SJCRH30 (cell line): ENCODE measurements at places on chromosomes 7 and 10.

DNA sequence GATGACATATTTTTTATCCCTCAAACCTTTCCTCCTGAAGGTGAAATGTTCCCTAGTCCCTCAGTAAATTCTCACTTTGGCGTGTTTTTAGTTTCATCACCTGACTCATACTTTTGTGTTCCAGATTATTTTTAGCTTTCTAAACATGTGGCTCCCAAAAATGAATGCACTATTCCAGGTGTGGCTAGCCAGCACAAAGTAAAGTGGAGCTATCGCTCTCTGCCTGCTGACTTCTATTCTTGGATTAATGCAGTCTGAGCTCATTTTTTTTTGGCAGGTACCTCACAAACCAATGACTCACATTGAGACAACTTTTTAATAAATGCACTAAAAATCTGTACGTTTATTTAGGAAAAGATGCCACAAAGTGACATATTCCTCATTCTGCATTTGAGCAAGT, 58.8 kb upstream of the LANCL2 start:
- peaks cover 31% of the 10 kb centered on the region for H3K4me1 ChIP-seq
- no peaks in the 10 kb centered on the region for H3K36me3 ChIP-seq
- no peaks in the 10 kb centered on the region; the same call in 1 of the 2 replicates for H3K27me3 ChIP-seq
- DNase-seq, result no peak
- H3K4me3 ChIP-seq, result no peak overlapping the region
- H3K27ac ChIP-seq, result no peak overlapping the region

DNA sequence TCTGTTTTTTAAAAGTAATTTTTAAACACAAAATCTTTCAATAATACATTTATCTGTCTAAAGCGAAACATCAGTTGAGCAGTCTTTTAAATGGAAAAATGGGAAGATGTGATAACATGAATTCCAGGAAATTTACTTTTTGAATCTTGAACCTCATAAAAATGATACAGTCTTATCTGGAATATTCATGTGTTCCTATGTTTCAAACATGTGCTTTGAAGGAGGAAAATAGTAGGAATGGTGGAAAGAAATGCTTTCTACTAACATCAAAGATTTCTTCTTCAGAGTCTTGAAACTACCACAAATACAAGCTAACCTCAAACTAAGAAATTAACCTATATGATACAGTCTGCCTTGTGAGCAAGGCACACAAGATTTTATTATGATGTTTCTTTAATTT, 317.5 kb upstream of the SEMA3A start:
- DNase-seq, result no peak
- H3K36me3 ChIP-seq, result no peaks in the 10 kb centered on the region
- H3K27ac ChIP-seq, result no peak overlapping the region
- no peaks in the 10 kb centered on the region for H3K27me3 ChIP-seq
- no peaks in the 10 kb centered on the region; the same call in 1 of the 2 replicates for H3K4me1 ChIP-seq
- no peak overlapping the region for H3K4me3 ChIP-seq

GRCh38 chr10:119871881-119872609, 598 bp downstream of the MCMBP start:
- DNase-seq, result peak; percentile 49
- no peaks in the 10 kb centered on the region for H3K27me3 ChIP-seq
- no peaks in the 10 kb centered on the region for H3K4me1 ChIP-seq
- peak overlapping the region; percentile 89 for H3K4me3 ChIP-seq
- peak overlapping the region; percentile 50 for H3K27ac ChIP-seq

DNA sequence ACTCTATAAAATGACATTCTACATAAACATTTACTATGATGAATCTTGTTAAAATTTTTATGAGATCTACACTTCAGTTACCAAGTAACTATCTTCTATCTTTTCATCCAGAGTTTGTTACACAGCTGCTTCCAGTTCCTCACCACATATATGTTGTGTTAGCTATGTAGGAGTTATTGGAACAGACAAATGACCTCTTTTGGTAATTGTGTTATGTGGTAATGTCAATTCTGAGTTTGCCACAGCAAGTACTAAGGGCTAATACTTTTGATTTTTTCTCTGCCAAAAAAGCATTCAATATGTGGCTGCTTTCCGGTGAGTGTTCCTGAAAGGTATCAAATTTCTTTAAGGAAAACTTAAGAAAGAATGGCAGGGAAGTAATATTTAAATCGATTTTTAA, 573.9 kb upstream of the PCDH15 start:
- DNase-seq, result no peak
- H3K36me3 ChIP-seq, result no peaks in the 10 kb centered on the region
- H3K27me3 ChIP-seq, result no peaks in the 10 kb centered on the region
- no peak overlapping the region for H3K4me3 ChIP-seq

DNA sequence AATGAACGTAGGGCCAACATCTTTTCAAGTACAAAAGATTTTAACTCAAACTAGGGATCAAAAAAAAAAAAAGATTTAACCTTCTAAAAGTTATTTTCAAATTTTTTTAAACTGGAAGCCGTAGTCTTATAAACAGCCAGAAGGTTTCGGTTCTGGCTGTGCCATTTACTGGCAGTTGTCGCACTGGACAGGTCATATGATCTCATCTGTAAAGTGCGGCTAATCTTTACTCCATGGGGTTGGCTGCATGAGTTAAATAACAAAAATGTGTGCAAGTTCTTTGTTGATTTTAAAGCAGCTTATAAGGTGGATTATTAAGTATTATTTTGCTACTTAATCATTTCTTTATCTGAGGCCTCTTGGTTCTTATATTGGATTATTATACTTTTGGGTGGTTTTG, 36.6 kb downstream of the TRUB1 start:
- H3K27me3 ChIP-seq, result no peaks in the 10 kb centered on the region
- H3K4me1 ChIP-seq, result no peaks in the 10 kb centered on the region
- H3K4me3 ChIP-seq, result no peak overlapping the region
- H3K36me3 ChIP-seq, result peaks cover 7% of the 10 kb centered on the region
- no peak for DNase-seq
- H3K27ac ChIP-seq, result no peak overlapping the region

- H3K36me3 ChIP-seq, result no peaks in the 10 kb centered on the region
- no peak overlapping the region for H3K4me3 ChIP-seq
- H3K27ac ChIP-seq, result no peak overlapping the region
- H3K4me1 ChIP-seq, result no peaks in the 10 kb centered on the region
- DNase-seq, result no peak
- no peaks in the 10 kb centered on the region for H3K27me3 ChIP-seq
Observed at GRCh38 chr7:77238703-77239136, 39.1 kb upstream of the FGL2 start.

DNA sequence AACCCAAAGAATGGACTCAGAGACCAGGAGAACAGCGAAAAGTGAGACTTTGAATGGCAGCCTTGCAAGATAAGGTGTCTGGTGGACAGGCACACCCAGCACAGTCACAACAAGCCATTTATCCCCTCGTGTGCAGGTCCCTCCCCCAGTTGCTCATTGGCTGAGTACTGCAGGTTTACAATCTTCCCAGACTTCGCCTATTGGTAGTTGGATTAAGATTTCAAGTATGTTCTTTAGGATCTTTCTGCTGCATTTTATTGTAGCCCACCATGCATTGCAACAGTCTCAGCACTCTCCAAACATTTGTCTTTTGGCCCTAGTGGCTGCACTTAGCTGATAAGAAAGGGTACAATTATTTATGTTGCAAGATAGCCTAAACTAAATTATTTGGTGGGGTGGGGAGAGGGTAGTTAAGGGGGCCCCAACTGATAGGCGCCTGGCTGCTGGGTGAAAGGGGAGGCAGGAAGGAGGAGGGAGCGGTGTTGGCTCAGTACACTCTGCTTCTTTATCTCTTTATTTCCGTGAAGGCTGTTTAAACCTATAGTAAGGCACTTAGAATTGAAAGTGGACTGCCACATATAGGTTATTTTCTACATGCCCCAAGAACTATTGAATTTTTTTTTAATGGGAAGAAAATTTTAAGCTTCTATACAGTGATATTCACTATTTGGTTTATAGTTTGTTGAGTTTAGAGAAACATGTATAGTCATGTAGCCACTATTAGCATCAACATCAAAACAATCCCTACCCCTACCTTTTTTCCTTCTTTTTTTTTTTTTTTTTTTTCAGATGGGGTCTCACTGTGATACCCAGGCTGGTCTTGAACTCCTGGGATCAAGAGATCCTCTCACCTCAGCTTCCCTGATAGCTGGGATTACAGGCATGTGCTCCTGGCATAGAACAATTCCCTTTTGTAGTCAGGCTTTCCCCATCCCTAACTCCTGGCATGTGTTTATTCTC, 54.2 kb downstream of the GUSB start:
- no peak overlapping the region for H3K4me3 ChIP-seq
- no peaks in the 10 kb centered on the region for H3K4me1 ChIP-seq
- peaks cover 3% of the 10 kb centered on the region; the same call in 1 of the 2 replicates for H3K36me3 ChIP-seq
- no peak for DNase-seq
- H3K27ac ChIP-seq, result no peak overlapping the region
